ENCODE measurements at places on chromosomes 6 and 20.

DNA sequence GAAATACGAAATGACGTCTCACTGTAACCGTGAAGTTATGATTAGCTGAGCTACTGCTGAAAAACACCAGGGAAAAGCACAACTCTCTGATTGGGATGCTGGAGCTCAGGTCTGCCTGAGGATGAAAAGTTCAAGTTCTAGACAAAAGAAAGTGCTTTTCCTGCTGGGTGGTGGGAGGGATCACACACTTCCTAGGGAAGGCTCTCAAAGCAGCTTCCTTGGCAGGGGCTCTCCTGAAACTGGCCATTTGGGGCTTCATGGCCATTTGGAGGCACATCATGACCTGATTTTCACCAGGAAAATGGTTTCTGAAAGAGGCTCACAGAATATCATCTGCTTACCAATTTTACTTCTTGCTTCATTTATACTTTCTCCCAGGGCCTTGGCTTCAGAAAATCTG is 97.1 kb upstream of the KCNK16 start:
- DNase-seq: no peak

GRCh38 chr6:18527836-18528743 is 140.9 kb downstream of the RNF144B start:
- DNase-seq: no peak

DNA sequence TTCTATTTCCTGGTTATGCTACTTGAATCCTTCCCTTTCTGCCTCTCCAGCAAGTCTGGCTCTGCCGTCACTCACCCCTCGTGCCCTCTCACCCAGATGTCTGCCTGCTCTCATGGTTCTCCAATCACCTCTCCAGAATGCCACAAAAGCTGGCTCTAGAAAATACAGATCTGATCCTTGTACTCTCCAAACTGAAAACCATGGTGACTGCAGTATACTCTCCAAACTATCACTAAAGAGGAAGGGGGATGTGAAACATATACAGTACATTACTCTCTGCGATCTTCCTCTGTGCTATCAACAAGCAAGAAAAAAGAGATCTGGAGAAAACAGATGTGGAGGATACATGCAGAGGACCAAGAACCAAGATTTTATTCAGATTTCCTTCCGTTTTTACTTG is 91.1 kb downstream of the ATXN1 start:
- no peak for DNase-seq

DNA sequence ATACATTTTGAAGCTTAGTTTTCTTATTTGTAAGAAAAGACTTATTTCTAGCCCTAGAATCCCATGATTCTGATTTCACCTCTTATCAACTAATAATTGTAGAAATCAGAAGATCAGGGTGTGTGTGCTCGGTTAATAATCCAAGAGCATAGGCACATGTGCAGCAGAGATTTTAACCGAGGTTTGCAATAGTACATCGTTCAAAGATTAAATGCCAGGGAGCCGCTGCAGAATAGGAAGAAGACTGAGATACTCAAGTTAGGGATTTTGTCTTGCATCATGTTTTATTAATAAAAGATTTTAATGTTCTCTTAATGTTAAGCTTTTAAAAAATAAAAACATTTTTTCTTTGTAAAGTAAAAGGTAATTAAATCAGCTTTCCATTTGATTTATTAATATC is 6.9 kb downstream of the STX16 start:
- DNase-seq: no peak

GRCh38 chr6:108145639-108146038 is 20.2 kb upstream of the NR2E1 start:
- no peak for DNase-seq

- DNase-seq: no peak
These were observed 95.4 kb upstream of the TENT5A start for GRCh38 chr6:81847866-81848265.

- DNase-seq: peak; percentile 79
These were observed at the start of gene HLA-DMA for GRCh38 chr6:32952817-32953739. Gene HLA-DMA, minus strand, starts transcription at chr6:32953097. Its CDS starts 61 bp downstream, at chr6:32953036.

DNA sequence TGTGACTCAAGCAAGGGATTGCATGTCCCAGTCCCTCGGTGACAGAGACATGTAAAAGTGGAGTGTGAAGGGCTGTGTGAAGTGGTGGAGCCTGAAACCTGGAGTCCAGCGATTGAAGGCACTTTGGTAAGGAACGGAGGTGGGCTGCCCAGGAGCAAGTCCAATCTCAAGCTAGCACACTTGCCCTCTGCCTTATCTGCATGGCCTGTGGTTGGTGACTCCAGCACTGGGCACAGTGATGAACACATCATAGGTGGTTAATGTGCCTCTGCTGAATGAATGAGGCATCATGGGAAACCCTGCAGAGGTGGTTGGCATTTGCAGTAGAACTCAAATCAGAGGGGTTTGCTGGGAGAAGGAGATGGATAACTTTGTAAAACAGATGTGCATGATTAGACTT is 14.9 kb upstream of the ULBP3 start:
- DNase-seq: no peak

DNA sequence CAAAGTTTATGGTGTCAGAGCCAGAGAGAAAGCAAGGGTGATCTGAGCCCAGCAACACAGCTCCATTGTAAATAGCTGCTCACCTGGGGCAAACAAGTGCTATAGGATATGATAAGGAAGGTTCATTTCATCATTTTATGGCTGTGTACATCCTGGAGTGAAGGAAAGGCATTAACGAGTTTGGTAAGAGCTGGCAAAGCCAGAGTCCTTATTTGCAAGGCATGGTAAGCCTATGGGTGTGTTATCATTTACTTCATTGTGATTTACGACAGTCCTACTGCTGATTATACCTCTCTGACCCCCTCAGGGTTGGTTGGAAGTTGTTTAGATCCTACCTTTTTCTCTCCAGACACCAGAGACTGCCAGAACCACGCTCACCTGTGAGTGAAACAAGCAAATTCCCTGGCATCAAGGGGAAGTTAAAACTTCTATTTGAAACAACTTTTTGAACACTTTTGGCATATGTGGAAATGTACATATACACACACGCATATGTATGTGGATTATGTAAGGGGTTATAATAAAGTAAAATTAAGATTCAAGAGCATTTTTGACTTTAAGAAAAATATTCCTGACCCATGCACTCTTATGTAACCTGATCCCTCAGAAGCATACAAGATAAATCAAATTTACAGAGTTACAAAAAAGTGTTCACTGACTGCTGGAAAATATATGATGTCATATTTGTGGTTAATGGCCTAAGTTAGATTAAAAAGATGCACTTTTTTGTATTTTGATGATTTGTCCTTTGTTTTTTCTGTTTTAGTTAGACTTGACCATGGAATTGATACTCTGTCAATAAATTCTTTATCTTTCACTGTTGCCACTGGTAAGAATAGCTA is 40.4 kb upstream of the EDN1 start:
- DNase-seq: no peak

DNA sequence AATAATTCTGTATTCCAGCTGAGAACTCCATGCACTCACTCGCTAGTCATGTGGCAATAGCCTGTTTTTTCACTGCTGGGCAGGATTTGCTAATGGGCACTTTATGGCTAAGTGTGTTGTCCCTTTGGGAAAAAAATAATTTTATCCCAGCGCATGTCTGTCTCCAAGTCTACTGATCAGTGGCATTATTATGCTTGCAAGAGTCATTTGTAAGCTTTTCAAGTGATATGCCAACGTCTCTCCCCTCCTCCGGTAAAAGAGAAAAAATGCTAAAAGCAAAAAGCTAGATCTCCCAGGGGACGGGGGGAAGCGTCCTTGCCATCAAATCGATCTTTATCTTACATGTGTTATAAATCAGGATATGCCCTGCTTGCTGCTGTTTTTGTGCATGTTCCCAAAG is 407.7 kb downstream of the CDH26 start:
- DNase-seq: no peak

All from CD4-positive, alpha-beta T cell treated with Interleukin-17A for 4 hours (primary cell).